ENCODE measurements at places on chromosomes 11 and 22.

DNA sequence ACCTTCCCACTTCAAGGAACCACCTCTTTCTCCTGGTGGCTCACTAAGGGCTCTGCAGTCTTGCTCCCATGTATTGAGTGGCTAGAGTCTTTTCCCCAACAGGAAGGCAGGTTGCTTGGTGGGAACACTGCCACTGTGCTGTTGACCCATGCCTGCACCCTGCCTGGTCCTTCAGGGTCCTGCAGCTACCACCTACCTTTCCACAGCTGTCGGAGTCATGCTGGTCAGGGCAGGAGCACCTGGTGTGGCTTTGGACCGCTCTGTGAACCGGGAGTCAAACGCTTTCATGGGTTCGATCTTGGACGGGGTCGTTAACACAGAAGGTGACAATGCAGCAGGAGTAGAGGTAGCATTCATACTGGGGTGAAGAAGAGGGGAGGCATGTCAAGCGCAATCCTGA is 56.1 kb downstream of the HIRA start:
- DNase-seq: no peak

DNA sequence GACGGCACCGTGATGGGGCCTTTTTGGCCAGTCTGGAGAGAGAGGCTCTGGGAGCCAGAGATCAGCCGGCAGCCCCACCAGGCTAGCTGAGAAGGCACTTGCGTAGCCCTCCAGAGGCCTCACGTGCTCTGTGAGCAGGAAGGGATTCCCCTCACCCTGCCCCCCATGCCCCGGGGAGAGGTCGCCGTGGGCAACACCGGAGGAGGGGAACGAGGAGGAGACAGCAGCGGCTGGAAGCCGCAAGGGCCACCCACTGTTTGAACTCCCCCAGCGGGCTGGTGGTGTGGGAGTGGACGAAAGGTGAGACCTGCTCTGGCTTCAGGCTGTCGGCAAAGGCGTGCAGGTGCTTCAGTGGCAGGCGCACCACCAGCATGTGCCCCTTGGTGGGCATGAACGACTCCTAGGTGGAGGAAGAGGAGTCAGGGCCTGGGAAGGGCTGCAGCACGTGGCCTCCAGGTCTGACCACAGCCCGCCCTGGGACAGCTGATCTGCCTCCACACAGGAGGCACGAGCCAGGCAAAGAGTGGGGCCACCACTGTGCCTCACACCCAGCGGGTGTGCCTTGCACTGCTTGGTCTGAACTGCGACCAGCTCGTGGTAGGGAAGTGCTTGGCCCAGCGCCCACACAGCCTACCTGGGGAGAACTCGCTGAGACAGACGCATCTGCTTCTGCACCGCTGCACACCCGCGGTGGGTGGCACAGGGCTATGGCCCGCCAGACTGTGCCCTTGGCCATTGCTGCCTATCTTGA is 99.9 kb downstream of the MED15 start:
- DNase-seq: no peak

DNA sequence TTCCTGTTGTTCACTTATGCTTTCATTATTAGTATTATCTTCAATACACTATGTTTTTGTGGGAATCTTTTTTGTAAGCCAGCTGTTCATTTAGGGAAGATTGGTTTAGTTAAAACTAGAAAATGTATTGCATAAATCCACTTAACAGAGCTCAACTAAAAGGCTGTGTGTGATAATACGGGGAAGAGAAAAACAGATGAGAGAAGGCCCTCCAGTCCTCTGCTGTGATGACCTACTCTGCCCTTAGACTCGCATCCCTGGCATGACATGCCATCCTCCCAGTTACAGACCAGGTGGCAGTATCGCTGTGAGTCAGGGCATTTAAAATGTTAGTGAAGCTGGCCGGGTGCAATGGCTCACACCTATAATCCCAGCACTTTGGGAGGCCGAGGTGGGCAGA is 173.4 kb upstream of the TTC12 start:
- DNase-seq: no peak

DNA sequence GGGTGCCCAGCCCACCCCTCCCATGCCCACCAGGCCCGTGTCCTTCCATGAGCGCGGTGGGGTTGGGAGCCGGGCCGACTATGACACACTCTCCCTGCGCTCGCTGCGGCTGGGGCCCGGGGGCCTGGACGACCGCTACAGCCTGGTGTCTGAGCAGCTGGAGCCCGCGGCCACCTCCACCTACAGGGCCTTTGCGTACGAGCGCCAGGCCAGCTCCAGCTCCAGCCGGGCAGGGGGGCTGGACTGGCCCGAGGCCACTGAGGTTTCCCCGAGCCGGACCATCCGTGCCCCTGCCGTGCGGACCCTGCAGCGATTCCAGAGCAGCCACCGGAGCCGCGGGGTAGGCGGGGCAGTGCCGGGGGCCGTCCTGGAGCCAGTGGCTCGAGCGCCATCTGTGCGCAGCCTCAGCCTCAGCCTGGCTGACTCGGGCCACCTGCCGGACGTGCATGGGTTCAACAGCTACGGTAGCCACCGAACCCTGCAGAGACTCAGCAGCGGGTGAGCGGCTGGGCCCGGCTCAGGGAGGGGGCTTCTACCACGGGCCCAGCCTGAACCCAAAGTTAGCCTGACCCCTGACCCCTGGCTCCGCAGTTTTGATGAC is 3.0 kb downstream of the PKP3 start:
- peak; percentile 81 for DNase-seq

- DNase-seq: no peak
Observed at GRCh38 chr11:76795290-76795935, 12.3 kb downstream of the TSKU start.

DNA sequence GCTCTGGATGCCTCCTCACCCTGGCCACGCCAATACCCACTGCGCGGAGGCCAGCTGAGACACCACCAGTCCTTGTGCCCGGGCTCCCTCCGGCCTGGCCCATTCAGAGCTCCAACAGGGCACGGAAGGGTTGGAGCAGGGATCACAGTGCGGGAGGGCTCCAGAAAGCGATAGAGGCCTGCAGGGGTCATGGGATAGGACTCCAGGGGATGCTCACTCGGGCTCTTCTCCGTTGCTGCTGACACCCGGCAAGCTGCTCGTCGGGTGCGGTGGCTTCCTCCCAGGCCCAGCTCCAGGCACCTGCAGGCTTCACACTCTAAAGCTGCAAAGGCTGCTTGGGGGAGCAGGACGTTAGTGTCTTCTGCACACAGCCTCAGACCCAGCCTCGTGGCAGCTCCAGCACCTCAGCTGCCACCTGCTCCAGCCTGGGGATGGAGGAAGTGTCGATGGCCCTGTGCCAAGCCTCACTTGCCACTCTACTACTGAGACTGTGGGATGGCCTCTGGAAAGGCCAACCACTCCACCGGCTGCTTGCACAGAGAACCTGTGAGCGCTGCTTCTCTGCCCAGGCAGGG is 10.6 kb downstream of the WNT7B start:
- DNase-seq: no peak

- peak; percentile 13 for DNase-seq
Observed at GRCh38 chr11:17014833-17015626, 816 bp upstream of the PLEKHA7 start.

DNA sequence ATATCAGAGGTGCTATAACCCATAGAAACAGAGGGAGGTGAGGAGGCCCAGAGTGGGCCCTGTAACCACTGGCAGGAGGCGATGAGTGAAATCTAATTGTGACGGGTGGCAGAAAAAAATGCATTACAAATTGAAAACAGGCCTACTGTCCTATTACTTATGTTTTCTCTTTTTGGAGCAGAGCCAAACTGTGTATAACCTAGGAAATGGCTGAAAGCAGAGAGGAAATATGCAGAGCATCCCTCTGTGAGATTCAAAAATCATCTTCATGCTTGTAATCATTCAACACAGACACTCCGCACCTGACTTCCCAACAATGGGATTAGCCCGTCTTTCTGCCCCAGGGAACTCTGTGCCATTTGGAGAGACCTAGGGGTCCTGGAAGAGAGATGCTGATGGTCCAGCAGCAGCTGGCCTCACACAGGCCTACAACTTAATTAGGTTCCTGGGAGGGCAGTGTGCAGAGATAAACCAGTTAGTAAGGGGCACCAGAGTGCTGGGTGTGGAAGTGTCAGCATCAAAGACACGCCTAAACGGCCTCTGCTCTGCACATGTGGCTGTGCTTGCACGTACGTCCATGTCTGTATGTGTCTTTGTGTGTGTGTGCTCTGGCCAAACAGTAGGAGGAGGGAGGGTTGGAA is 41.8 kb downstream of the MAP6 start:
- peak; percentile 56 for DNase-seq

GRCh38 chr11:43145653-43146052 is 166.1 kb upstream of the API5 start:
- DNase-seq: no peak

DNA sequence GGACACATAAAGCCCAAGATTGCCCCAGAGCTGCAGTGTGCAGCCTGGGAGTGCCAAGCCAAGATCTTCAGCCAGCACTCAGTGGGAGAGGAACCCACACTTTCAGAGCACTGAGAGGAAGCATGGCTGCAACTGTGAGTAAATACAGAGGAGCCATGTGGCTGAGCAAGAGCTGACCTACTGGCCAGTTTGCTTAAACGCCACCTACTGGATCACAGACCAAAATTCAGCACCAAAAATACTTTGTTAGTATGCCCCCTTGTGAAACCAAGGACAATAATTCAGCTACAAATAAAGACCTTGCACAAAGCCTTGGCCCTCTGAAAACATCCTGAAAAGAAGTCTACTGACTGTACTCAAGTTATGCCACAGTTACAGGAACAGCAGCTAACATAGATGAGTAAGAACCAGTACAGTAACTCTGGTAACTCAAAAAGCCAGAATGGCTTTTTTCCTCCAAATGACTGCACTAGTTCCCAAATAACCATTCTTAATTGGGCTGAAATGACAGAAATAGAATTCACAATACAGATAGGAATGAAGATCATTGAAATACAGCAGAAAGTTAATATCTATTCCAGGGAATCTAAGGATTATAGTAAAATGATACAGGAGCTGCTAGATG is 10.1 kb upstream of the OR4A15 start:
- no peak for DNase-seq

GRCh38 chr11:120184946-120185705 is 25.7 kb upstream of the OAF start:
- DNase-seq: no peak

DNA sequence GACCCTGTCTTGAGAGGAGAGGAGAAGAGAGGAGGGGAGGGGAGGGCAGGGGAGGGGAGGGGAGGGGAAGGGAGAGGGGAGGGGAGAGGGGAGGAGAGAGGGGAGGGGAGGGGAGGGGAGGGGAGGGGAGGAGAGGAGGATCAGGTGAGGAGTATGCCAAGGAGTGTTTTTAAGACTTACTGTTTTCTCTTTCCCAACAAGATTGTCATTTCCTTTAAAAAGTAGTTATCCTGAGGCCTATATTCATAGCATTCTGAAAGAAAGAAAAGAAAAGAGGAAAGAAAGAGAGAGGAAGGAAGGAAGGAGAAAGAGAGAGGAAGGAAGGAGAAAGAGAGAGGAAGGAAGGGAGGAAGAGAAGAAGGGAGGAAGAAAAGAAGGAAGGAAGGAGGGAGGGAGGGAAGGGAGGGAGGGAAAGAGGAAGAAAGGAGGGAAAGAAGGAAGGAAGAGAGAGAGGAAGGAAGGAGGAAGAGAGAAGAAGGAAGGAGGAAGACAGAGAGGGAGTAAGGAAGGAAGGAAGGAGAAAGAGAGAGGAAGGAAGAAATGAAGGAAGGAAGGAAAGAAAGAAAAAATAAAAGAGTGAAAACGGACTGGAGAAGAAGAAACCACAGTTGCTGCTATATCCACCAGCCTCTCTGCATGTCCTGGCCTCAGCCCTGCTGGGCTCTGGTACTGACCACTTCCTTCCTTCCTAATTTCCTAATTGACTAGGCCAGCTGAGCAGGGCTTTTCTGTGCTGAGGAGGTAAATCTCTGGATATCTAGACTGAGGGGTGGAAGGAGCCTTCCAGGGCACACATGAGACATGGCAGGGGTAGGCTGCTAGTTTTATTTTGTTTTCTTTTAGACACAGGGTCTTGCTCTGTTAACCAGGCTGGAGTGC is 1.1 kb upstream of the SAA1 start:
- DNase-seq: no peak

DNA sequence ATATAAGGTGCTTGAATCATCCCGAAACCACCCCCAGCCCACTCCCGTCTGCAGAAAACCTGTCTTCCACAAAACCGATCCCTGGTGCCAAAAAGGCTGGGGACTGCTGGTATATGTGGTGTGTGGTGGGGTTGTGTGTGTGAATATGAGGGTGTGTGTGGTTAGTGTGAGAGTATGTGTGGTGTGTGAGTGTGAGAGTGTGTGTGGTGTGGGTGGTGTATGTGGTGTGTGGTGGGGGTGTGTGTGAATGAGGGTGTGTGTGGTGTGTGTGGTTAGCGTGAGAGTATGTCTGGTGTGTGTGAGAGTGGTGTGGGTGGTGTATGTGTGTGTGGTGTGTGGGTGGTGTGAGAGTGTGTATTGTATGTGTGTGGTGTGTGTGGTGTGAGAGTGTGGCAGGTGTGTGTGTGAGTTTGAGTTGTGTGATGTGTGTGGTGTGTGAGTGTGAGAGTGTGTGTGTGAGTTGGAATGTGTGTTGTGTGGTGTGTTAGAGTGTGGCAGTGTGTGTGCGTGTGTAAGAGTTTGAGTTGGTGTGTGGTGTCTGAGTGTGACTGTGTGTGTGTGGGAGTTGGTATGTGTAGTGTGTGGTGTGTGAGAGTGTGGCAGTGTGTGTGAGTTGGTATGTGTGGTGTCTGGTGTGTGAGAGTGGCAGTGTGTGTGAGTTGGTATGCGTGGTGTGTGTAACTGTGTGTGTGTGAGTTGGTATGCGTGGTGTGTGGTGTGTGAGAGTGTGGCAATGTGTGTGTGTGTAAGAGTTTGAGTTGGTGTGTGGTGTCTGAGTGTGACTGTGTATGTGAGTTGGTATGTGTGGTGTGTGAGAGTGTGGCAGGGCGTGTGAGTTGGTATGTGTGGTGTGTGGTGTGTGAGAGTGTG is 6.5 kb downstream of the UPK3A start:
- no peak for DNase-seq

DNA sequence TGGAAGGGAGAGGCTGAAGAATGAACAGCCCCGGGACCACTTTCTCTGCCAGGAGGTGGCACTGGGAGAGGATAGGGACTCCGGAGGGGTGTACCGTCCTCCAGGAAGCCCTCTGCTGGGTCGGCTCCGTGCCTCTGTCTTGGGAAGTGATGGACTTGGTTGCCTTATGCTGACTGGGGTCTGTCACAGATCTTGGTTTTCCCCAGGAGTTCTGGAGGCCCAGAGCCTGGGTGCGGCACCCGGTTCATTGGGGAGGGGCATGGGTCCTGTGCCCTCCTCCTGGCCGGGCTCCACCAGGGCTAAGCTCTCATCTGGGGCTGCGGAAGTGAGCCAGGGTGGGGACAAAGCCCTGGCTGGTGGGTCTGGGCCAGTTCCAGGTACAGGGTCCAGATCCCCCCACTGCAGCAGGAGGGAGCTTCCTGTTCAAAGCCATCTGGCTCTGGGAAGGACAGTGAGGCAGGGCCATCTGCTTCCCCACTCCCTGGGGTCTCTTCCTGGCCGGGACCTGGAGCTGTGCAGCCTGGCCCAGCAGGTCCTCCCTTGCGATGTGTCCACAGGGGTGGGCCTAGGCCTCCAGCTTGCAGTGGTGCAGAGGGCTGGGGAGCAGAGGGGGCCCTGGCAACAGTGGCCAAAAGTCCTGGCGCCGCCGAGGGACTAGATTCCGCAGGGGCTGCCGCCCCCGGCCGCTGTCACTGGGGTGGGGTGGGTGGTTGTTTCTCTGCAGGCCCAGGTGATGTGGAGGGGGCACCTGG is 1.1 kb upstream of the AP2A2 start:
- no peak for DNase-seq

GRCh38 chr22:35812600-35812999 is 94.9 kb downstream of the APOL5 start:
- DNase-seq: no peak

GRCh38 chr22:19955241-19956128 is 13.9 kb upstream of the TXNRD2 start:
- no peak for DNase-seq

GRCh38 chr11:63920126-63920938 is 3.4 kb upstream of the RCOR2 start:
- no peak for DNase-seq

- DNase-seq: no peak
Observed at GRCh38 chr11:68641880-68642279, 42.5 kb upstream of the GAL start.
